ENCODE measurements at places on chromosomes 2 and 18.
A peak's percentile ranks its signal among the peaks of the same experiment; 100 is the strongest.

DNA sequence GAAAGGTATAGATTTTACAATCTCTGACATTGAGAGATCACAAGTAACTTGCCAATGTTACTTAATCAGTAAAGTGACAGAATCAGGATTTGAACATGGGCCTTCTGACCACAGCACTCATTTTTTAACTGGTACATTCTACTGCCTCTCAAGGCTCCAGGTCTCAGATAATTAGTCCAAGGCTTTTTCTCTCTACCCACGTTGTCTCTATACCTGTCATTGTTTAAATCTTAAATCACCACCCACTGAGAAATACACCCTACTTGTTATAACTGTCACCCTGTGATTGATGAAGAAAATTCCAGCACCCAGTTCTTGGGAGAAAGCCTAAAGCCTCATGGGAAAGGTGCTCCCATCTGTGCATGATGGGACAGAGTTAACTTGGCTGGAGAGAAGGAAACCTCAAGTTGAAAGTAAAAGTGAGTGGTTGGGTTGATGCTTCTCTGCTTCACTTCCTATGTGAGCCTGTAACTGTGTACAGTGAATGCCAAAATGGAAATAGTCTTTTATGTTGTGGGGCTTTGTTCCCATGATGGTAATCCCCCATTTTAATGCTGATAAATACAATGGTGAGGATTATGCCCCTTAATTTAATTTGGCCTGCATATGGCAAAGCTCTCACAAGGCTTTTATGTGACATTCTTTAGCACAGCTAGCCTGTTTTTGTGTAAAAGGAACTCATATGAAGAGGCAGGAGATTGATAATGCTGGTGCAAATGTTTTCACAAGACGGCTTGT lies 190.1 kb upstream of the SP5 start:
- no peak for DNase-seq

GRCh38 chr2:164335947-164336346 lies 285.3 kb downstream of the GRB14 start:
- no peak for DNase-seq

DNA sequence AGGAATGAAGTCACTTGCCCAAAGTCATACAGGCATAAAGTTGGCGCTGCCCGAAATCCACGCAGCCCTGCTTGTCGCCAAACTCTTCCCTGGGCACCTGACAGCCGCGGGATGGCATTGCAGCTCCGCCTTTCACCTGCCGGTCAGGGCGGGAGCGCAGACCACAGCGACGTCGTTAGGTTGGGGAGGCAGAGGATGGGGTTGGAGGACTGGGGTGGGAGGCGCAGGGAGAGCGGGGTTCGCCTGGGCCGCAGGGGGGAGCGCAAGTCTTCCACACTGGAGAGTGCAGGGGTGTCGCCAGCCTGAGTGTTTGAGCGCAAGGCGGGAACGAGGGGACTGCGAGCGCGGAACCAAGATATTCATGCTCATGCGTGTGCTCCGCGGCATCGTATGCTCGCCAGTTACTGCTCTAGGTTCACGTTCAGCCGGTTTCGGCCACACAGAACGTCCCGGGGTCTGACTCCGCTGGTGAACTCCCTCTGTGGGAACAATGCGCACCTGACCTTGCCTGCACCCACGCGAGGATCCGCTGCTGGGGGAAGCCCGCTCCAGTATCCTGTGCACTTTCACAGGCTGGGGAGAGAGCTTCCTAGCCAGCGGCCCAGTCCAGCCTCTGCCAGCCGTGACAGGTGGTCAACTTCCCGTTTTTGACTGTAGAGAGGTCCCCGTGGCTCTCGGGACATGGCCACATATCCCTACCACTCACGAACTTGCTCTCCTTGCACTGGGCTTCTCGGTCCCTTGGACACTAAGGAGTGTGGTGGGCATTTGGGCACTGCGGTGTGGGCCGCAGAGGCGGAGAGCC lies 767 bp upstream of the NPPC start:
- peak; percentile 54 for DNase-seq

DNA sequence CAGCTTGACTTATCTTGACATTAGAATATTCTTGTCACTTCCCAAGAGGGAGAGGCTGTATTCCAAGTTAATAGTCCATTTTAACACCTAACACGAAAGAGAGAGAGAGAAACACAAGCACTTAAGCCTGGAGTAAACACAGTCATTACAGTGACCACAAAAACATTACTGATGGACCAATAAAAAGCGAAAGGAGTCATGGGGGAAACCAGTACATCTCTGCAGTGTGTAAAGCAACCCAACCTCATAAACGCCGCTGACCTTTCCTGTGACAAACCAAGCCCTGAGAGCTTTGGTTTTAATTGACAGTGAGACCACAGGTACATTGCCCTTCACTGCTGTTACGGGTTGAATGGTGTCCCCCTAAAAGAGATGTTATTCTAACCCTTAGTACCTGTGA lies 78.3 kb downstream of the SMAD4 start:
- DNase-seq, result no peak

DNA sequence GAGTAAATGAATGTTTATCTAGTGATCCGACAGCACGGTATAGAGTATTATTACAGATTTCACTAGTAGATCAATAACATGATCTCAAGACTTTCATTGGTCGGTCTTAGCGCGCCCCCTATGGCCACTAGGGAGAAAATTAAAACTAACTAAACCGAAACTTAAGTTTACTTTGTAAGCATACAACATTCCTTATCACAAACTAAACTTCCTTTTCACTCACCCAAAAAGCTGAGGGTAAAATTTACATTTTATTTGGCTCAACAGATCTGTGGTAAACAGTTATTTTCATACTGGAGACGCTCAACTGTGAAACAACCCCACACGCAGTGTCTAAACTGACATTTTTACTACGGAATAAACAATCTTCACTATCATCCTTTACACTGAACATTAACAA lies 215.6 kb upstream of the MAP2 start:
- DNase-seq, result peak; percentile 28

GRCh38 chr2:69456950-69457445 lies 19.8 kb upstream of the NFU1 start:
- DNase-seq, result no peak

DNA sequence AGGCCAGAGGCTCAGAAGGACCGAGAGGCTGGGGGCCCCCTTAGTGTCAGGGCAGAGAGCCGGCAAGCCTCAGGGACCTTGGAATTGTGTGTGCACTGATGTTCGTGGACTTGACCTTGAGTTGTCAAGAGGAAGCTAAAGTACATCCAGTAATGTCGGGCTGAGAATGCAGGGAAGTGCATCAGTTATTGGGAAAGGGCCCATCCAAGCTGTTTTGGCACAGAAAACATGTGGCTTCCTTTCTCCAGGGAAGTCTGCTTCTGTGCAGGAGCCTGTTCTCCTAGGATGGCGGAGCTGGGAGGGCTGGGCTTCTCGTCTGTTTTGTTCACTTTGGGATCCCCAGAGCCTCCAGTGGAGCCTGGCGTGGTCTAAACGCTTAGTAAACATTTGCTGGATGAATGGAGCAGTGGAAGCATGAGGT lies 23.7 kb downstream of the ATOH8 start:
- DNase-seq, result no peak

DNA sequence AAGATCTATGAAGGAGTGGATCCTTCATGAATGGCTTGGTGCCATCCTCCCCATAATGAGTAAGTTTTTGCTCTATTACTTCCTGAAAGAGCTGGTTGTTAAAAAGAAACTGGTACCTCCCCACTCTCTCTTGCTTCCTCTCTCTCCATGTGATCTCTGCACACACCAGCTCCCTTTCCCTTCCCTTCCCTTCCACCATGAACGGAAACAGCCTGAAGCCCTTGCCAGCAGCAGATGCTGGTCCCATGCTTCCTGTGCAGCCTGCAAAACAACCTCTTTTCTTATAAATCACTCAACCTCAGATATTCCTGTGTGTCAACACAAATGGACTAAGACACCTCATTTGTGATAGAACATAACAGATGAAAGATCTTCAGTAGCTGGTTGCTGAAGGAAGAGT lies 303.5 kb upstream of the ACVR2A start:
- no peak for DNase-seq

DNA sequence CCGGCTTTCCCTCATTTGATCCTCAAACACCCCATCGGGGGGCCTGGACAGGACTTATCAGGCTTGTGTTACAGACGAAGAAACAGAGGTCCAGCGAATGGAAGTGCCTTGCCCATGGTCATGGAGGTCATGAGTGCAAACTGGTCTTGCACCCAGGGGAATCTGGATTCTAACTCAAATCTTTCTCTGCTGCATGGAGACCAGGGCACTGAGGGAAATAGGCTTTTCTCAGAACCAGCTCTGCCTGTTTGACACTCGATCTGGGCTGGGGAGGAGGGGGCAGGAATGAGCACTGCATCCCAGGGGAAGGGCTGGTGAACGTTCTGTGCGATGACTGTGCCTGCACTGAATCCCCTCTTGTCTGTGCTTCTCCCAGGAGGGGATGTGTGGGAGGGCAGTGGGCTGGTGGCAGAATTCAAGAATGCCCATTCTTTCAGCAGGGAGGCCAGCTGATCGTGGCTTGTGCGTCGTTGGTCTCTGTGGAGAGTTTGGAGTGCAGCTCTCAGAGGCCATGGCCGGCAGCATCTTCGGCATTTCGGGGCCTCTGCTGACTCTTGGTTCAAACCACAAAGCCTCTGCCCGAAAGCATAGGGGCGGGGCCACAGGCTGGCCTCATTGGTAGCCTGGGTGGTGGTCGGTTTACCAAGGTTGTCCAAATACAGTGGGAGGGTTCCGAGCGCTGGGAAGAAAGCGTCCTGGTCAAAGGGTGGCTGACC lies 171.6 kb downstream of the DDX1 start:
- DNase-seq, result no peak

DNA sequence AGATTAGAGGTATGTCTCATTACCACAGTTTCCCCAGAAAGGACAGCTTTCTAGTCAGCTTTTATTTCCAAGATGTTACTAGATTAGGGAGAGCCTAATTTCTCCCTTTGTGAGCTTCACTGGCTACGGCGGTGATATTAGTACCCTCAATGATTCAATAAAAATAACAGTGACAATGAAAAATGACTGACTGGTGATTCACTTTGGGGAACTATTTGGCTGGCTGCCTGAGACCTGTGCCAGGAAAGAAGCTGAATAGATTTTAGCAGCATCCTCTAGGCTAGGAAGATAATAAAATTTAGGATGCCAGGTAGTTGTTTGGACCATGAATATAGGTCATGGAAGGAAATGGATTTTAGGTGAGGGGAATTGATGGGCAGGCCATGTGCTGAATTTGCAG lies 178.7 kb downstream of the FMNL2 start:
- DNase-seq, result no peak

GRCh38 chr2:9965119-9965822 lies 13.8 kb downstream of the GRHL1 start:
- no peak for DNase-seq

DNA sequence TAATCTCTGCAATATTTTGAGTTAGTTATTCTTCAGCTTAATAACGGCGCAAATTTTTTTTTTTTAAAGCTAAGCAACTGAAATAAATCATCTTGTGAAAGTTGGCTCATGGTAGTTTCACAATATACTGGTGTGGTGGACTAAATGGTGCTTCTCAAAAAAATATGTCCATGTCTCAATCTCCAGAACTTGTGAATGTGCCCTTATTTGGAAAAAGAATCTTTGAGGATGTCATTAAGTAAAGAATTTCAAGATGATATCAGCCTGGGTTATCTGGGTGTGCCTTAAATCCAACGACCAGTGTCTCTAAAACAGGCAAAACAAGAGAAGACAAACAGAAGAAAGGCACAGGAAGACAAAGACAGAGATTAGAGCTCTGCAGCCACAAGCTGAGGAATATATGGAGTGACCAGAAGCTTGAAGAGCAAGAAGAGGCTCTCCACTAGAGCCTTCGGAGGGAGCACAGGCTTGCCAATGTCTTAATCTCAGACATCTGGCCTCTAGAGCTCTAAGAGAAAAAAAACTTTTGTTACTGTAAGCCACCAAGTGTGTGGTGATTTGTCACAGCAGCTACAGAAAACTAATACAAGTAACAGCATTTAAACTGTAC lies 71.4 kb downstream of the HNMT start:
- no peak for DNase-seq

GRCh38 chr2:225598426-225598825 lies 198.9 kb downstream of the NYAP2 start:
- no peak for DNase-seq

DNA sequence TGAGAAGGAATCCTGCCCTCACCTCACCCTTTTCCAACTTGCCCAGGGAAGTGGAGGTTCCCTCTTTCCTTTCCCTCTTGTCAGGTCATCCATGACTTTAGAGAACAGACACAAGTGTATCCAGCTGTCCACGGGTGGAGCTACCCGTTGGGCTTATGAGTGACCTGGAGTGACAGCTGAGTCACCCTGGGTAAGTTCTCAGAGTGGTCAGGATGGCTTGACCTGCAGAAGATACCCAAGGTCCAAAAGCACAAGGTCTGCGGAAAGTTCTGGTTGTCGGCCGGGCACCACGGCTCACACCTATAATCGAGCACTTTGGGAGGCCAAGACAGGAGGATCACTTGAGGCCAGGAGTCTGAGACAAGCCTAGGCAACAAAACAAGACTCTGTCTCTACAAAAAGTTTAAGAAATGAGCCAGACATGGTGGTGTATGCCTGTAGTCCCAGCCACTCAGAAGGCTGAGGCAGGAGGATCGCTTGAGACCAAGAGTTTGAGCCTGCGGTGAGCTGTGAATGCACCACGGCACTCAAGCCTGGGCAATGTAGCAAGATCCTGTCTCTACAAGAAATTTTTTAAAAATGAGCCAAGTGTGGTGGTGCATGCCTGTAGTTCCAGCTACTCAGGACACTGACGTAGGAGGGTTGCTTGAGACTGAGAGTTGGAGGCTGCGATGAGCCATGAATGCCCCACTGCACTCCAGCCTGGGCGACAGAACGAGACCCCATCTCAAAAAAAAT lies 14.0 kb upstream of the CNDP1 start:
- DNase-seq, result no peak

DNA sequence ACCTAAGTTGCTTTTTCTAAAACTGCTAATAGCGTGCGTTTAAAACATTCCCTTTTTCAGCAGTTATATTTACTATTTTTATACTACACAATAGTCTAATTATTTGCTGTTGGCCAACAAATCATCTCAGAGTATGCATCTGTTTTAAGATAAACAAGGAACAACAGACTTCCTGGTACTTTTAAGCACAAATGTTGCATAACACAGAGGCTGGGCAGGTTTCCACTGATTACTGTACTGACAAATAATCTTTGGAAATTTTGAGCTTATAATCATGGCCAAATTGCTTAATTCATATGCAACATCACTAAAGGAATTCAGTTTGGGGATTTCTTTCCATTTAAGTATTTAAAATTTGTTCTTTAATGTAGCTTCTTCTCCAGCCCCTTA lies 737.4 kb upstream of the SALL3 start:
- DNase-seq, result no peak

- no peak for DNase-seq
Observed at GRCh38 chr2:74099271-74099670, 48.4 kb downstream of the BOLA3 start.

DNA sequence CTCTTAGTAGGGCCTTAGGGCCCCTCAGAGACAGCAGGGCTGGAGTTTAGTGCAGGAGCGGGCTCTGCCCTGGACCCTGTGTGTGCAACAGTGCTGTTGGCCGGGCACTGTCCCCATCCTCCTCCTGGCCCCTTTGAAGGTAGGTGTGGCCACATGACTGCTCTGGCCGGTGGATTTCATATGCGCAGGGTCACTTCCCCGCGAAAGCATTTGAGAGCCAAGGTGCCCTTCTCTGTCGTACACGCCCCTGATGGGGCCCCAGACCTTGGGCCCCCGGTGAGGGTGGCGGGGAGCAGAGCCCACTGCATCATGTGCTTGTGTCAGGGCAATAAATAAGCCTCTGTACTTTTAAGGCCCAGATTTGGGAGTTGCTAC lies 15.5 kb downstream of the TMEM177 start:
- DNase-seq, result no peak

All from right lobe of liver (tissue), 6 donors.